H1 (cell line): ENCODE measurements at places on chromosomes 5 and 9. TPM values are rescaled to one million over a fixed set of nuclear protein-coding genes. Genes with fewer than 3 reads are reported as not detected.

- H3K27me3 ChIP-seq: no peaks in the 10 kb centered on the region
- no peak overlapping the region for H3K4me3 ChIP-seq
- H3K4me1 ChIP-seq: no peaks in the 10 kb centered on the region
- no peak for DNase-seq
Measured at GRCh38 chr5:72790186-72790585, 26.3 kb upstream of the TNPO1 start.

- H3K27me3 ChIP-seq: no peaks in the 10 kb centered on the region
- H3K4me3 ChIP-seq: no peak overlapping the region
- no peak for DNase-seq
- peaks cover 19% of the 10 kb centered on the region for H3K36me3 ChIP-seq
Measured at GRCh38 chr9:125146247-125146646, 2.9 kb upstream of the SCAI start.

DEPDC1B gene
- total RNA-seq: 64.9 and 67.4 TPM in 2 replicates

- no peaks in the 10 kb centered on the region for H3K36me3 ChIP-seq
- peaks cover 8% of the 10 kb centered on the region for H3K4me1 ChIP-seq
- no peak for DNase-seq
- no peak overlapping the region for H3K4me3 ChIP-seq
- no peak overlapping the region for H3K27ac ChIP-seq
Measured at GRCh38 chr5:143177263-143177983, 226.1 kb downstream of the NR3C1 start.

GRCh38 chr9:115556432-115556831, 438.5 kb upstream of the TNC start:
- H3K27me3 ChIP-seq: no peaks in the 10 kb centered on the region
- no peak for DNase-seq
- H3K27ac ChIP-seq: no peak overlapping the region
- H3K4me1 ChIP-seq: 0 out of 2 replicates have a peak, but pooled peaks cover 2% of the 10 kb centered on the region
- no peak overlapping the region for H3K4me3 ChIP-seq

GRCh38 chr9:121863955-121864354, 212.5 kb downstream of the DAB2IP start:
- H3K4me1 ChIP-seq: peaks cover 2% of the 10 kb centered on the region
- no peak for DNase-seq
- H3K27me3 ChIP-seq: no peaks in the 10 kb centered on the region
- no peaks in the 10 kb centered on the region for H3K36me3 ChIP-seq

DNA sequence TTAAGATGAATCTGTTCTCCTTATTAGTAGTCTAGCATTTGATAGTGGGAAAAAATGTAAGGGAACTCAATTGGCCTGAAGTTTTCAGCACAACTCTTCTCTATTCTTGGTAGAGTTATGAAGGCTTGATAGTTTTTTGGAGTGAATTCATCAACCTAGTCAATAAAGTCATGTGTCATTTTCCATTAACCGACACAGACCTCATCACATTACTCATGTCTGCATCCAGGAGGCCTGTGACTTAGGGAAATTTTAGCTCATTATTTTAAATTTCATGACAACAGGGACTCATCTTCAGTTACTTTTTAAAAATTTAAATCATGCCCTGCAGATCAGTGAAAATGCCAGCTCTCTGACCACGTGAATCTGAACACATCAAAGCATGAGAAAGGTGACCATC, 63.3 kb downstream of the ADAMTS16 start:
- no peak for DNase-seq
- no peaks in the 10 kb centered on the region for H3K27me3 ChIP-seq
- H3K27ac ChIP-seq: no peak overlapping the region
- H3K4me3 ChIP-seq: no peak overlapping the region
- peaks cover 8% of the 10 kb centered on the region for H3K4me1 ChIP-seq

CD72 gene
- total RNA-seq: 4.0 and 4.5 TPM in 2 replicates
